ENCODE measurements at places on chromosomes 3 and 15.

DNA sequence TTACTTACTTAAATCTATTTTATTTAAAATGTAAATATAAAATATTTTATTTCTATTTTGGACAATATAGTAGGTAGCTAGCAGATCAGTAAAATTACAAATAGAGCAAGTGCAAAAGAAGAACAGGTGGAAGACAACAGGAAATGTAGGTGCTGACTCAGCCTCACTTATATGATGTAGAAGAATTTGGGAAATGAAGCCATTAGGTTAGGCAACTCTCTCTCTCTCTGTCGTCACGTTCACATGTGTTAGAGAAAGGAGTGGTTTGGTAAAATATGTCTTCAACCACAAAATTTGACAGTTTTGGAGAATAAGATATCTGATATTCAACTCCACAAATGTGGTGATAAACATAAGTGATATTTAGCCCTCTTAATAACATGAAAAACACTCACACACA is 532.5 kb upstream of the KCNMB2 start:
- DNase-seq = no peak

DNA sequence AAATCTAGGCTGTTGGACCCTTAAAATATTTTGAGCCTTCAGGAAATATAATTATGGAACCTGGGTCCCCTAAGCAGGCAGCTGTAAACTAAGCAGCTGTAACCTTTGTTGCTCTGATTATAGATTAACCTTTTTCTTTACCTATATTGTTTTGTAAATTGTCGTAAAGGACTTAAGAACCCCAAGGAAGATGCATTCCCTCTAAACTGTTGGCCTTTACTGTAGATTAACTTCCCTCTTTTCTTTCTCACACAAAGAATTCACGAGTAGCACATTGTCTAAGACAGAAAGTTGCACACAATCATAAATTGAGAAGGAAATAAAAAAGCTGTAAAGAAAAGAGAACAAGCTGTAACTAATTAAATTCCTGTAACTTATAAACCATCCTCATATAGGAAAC is 877.3 kb downstream of the ROBO2 start:
- DNase-seq = no peak

GRCh38 chr3:10771486-10772270 is 44.4 kb upstream of the SLC6A11 start:
- DNase-seq = no peak

DNA sequence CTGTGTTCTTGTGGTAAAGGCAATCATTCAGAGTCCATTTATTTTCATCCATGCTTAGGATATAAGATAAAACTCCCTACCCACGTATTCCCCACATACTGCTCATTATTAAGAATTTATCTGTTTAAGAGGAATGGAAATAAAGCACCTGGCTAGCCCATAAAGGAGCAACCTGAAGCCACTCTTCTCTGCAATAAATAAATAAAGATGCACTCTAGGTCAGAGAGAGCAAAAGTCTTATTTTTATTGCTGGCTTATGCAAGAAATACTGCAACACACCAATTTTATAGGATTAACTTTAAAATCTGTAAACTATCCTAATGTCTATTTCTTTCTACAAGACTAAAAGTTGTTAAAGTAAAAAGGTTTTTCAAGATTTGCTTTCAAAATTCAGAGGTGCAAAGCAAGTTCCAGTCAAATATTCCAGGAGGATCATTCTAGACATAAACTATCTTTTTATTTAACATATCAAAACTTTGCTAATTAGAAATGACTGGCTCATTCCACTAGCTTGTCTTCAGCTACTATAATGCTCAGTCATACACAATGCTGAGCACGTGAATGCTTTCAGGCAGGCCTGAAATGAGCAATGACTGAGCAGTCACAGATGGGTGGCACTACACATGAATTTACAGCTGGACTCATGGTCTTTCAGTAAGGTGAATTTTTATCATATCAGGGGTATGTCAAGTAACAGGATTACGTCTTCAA is 7.1 kb downstream of the TJP1 start:
- DNase-seq = no peak

DNA sequence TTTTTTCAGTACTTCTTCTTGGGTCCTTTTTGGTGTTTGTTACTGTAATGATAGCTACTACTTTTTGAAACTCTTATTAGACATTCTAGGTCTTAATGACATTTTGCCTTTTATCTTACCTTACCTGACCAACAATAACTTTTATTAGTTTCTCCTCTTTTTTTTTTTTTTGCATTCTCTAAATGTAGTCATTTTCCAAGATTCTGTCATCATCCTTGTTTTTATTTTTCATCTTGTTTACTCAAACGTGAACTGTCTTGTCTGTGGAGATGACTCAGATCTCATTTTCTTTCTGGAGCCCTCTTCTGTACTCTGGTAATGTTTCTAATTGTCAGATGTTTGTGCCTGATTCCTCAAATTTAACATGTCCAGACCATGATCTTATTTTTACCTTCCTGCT is 2.9 kb downstream of the ABHD5 start:
- DNase-seq = no peak

DNA sequence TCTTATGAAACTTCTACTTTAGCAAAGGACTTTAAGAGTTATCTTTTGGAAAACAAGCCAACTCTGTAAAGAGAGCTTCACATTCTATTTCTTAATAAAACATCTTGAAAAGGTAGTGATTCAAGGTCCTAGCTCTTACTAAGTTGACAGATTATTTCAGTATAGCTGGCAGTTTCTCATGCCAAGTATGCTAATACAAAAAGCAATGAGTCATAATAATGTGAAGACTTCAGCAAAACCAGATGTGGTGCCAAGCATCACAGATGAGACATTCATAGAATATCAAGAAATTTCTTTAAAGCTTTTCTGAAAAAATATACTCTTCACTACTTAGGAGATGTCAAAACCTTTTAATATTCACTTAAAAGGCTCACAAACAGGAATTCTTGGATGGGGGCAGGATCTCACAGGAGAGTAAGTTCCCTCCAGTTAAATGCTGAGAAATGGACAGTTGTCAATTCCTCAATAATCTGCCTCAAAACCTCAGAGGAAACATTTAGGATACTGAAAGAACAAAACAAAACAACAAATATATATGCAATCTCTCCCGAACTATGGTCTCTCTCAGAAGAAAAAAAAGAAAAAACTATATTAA is 45.6 kb downstream of the DCBLD2 start:
- no peak for DNase-seq

- DNase-seq = no peak
Observed at GRCh38 chr15:70141376-70142071, 43.8 kb upstream of the TLE3 start.

DNA sequence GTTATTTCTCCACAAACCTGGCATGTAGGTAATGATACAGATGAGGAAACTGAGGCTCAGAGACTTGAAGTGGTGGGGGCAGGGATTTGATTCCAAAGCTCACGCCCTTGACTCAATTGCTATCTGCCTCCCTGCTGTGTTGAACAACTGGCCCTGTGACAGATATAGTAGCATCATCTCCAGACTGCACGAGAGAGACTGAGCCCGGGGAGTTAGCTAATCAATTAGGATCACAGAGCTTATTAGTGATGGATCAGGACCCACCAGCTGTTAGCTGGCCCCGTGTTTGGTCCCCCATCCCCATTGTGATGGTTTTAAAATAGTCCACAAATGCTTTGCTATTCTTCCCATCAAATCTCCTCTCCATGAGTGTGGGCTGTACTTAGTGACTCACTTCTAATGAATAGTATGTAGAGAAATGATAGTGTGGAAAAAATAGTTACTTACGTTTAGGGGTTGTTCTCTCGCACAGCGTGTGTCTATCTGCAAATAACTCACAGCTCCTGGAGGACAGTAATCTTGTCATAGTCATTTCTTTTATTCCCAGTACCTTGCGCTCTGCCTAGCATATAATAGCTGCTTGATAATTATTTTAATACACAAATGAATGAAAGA is 74.4 kb upstream of the KLF13 start:
- no peak for DNase-seq

GRCh38 chr15:58710701-58711100 is 38.8 kb downstream of the ADAM10 start:
- no peak for DNase-seq

GRCh38 chr3:18787441-18787840 is 360.9 kb upstream of the KCNH8 start:
- DNase-seq = no peak

DNA sequence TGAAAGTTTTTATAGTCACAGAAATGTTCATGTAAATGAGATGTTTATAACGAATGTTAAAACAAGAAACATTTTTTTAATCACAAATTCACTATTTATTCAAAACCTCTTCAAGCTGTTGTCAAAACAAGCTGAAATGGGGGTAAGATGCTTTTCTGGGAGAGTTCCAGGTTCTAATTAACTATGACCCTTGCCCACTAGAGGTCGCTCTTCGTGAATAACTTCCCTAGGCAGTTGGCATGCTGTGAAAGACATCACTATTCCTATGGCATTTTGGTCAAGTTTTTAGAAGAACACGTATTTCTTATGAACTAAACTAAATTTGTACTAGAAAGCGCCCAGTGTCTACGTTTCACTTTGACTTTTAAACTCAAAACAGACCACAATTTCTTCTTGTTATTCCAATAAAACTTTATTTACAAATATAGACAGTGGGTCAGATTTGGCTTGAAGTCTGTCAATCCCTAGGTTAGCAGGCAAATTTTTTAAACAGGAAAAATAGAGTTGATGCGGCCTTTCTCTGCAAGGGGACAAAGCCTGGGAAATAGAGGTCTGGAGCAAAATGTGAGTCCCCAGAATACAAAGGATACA is 62.8 kb upstream of the CMTM8 start:
- peak; percentile 29 for DNase-seq

DNA sequence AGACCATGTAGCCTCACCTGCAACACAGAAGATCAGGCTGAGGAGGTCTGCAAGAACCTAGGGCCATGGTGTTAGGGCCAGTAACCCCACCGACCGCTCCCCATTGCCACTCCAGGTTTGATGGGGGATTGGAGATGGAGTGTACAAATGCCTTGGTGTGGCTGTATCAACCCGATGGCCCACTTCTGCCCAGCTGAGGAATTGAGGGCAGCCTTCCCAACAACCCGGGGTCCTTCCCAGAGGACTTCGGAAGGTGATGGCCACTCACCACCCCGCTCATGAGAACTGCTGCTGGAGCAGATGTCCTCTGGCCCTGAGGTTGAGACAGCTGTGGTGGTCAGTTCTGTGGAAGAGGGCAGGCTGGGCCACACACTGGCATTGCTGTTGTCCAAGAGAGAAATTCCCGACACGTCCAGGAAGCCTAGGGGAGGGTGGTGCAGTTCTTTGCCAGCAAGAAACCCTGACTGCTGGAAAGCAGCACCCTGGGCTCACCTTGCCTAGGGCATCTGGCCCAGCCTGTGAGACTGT is 8.9 kb downstream of the GORASP1 start:
- no peak for DNase-seq

DNA sequence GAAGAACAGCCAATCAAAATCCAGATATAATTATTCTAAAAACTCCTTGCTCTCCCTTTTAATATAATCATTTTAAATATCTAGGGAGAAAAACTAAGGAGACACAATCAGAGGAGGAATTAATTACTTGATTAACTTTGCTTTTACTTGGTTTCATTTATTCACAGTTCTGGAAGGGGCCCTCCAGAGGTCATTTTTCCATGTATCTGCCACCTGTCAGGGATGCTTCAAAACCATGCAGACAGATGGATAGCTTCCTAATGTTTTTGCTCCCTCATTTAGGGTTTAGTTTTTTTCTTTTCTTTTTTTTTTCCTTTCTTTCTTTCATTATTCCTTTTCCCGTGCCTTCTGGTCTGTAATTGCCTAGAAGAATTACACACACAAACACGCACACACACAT is 438.1 kb upstream of the ARPP21 start:
- no peak for DNase-seq

DNA sequence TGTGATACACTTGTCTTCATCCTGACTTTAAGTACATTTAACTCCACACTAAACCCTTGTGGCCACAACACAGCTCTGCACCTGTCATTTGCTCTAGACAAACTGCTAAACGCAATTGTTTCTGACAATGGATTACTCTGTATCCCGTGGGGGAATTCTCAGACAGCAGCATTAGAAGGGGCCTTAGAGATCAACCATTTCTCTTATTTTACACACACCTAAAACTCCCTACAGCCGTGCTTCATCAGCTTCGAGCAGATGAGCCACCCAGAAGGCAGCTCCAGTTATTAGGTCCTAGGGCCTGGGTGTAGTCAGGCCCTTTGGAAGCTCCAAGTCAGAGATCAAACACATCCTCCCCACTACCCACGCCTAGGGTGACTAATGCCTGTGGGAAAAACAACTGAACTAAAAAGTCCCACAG is 1.3 kb upstream of the IL12A start:
- DNase-seq = no peak

DNA sequence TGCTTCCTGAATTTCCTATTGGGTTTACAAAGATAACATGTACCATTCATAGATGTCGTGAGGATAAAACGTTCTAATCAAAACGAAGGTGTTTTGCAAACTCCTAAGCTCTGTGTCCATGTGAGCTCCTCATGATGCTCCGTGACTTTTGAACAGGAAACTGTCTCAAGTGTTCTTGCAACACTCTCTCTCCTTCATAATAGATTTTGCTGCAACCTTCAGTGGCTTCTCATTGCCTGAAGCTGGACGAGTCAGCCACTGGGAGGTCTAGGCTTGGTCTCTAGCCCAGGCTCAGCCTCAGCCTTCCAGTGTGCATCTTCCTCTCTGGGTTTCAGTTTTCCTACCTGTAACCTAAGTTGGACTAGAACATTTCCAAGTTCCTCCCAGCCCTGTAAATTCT is 18.7 kb upstream of the BCL2A1 start:
- no peak for DNase-seq

DNA sequence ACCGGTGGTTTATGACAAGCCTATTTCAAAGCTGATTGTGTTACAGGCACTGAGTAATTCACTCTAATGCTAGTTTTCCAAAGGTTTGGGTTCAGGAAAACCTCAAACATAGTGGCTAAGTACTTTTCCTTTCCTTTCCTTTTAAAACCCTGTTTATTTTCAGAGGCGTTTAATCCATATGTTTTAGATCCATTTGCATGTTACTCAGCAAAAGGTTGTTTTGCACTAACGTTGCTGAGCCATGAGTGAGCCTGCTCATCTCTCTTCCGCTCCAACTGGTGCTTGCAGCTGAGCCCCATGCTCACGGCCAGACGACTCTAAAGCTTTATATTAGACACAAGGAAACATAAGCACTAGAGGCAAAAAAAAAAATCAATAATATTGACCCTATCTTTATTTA is 9.4 kb downstream of the CEMIP start:
- no peak for DNase-seq

GRCh38 chr3:127153506-127153815 is 39.5 kb upstream of the PRR23E start:
- no peak for DNase-seq

DNA sequence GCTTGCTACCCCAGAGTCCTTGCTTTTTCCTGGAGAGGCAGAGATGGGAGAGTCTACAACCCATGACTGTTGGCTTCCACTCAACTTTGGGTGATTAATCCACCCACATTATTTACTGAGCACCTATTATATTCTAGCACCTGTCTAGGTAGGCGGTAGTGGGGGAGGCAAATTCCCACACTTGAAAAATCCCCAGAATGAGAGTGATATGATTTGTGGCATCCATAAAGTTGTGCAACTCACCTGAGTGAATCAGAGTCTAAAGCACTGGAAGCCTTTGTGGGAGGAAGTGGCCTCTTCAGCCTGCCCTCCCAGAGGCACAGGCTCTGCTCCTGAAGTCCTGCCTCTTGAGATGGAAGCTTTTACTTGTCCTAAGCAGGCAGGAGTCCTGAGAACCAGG is 40.4 kb upstream of the CTNNB1 start:
- DNase-seq = no peak

Data from activated naive CD4-positive, alpha-beta T cell (primary cell).